ENCODE measurements at places on chromosomes 6 and 20. TPM values are rescaled to one million over a fixed set of nuclear protein-coding genes. Genes with fewer than 3 reads are reported as not detected.

Gene SLC22A16
- total RNA-seq: not detected

Gene DNPH1
- total RNA-seq: 120 TPM

Gene CLPSL2
- total RNA-seq: not detected

- DNase-seq: no peak
Measured at GRCh38 chr6:136351518-136352110, 62.0 kb upstream of the BCLAF1 start.

GRCh38 chr6:37218511-37218910, 39.1 kb upstream of the TBC1D22B start:
- DNase-seq: no peak

GRCh38 chr6:112441607-112442006, 94.5 kb downstream of the RFPL4B start:
- DNase-seq: no peak

DNA sequence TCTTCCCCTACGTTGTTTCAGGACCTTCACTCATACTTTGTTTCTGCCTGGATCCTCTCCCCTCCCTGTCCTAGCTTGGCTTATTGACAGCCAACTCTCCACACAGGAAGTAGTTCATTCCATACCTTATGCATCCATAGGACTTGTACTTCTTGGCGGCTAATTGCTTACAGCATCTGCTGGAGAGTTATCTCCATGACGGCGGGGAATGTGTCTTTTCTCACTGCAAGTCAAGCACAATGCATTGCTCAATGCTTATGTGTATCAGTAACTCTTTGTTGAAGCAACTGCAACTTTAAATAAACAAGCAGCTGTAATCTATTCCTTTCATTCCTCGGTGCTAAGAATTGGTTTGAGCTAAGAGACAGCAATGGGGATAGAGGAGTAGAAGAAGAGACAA, 551.3 kb upstream of the EPHA7 start:
- DNase-seq: no peak

GRCh38 chr20:63864545-63864977, 509 bp upstream of the TPD52L2 start:
- no peak for DNase-seq

DNA sequence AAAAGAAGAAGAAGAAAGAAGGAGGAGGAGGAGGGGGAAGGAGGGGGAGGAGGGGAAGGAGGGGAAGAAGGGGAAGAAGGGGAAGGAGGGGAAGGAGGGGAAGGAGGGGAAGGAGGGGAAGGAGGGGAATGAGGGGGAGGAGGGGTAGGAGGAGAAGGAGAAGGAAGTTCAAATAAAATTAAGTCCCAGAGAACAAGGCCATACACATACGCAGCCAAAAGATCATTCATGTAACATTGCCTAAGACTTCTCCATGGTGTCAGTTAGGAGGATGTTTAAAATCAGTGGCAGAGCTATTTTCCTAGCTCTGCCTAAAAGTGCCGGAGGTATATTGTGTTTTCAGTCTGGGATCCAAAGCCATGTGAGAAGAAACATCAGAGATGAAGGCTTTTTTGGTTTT, 75.8 kb downstream of the PLCB4 start:
- no peak for DNase-seq

- DNase-seq: no peak
Measured at GRCh38 chr6:43993881-43994523, 133.2 kb downstream of the MRPL14 start.

GRCh38 chr20:1856424-1856823, 38.8 kb upstream of the SIRPA start:
- no peak for DNase-seq
